ENCODE measurements at places on chromosomes 1 and 21. TPM values are rescaled to one million over a fixed set of nuclear protein-coding genes. Genes with fewer than 3 reads are reported as not detected.

DNA sequence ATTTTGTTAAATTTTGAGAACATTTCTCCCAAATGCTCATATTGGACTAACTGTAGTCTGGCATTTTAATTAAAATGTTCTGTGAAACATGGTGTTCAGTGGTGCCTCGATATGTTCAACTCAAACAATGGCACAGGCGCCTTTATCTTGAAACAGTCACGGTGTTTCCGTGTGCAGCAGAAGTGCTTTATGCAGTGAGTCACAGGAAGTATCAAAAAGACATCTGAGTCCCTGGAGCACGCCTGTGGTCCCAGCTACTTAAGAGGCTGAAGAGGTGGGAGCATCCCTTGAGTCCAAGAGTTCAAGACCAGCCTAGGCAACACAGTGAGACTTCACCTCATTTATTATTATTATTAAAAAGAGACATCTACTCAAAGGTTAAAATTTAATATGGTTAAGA is 52.2 kb downstream of the GREM2 start:
- DNase-seq = no peak

GRCh38 chr1:173099166-173099565 is 48.4 kb upstream of the TNFSF18 start:
- no peak for DNase-seq

VHLL gene
- not detected for total RNA-seq

DNA sequence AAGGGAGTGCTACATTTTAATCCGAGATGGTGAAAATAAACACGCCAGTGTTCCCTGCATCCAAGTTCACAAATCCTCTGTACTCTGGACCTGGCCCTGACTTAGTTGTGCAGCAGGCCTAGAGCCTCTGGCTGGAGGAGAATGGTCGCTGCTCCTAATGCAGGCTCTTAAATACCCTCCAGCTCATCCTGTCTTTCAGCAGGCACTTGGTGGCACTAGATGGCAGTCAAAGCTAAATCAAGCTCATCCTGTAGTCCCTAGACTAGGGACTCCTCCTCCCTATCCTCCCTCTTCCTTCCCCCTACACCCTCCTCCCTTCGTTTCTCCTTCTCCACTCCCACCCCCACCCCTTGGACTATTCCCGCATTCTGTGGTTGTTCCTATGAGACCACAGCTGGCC is 41.6 kb upstream of the MTR start:
- no peak for DNase-seq

DNA sequence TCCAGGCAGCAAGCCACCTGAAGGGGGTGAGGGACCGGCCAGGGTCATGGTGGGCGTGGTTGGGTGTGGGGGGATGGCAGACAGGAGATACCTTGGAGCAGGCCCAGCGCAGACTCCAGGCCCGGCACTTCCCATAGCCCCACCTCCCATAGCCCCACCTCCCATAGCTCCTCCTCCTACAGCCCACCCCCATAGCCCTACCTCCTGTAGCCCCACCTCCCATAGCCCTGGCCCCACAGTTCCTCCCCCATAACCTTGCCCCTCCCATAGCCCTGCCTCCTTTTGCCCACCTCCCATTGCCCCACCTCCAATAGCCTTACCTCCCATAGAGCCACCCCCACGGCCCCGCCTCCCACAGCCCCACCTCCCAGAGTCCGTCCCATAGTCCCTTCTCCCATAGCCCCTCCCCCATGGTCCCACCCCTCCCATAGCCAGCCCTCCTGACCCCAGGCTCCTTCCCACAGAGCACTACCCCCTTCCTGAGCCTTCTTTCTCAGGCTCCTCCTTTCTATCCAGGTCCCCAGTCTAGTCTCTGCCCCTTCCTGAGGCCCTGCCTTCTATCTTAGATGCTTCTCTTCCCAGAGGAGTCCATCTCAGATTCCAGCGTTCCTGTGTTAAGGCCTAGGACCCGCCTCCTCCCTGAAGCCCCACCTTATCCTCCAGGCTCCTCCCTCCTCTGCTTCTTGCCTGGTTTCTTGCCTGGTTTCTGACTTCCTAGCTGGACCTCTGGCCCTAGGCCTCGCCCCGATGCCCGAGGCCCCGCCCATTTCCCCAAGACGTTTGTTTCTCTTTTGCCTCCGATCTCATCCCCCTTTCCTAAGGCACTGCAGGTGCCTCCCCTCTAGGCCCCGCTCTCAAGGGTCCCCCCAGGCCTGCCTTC is 46.8 kb downstream of the PTPRU start:
- DNase-seq = no peak

DNA sequence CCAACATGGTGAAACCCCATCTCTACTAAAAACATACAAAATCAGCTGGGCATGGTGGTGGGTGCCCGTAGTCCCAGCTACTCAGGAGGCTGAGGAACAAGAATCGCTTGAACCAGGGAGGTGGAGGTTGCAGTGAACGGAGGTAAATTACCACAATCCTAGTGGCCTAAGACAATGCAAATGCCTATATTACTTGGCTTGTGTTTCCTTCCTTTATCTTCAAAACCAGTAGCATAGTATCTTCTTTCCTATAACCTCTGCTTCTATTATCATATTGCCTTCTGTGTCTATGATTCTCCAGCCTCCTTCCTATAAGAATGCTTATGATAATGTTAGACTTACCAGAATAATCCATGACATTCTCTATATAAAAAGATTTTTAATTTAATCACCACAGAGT is 156.2 kb upstream of the RGS18 start:
- no peak for DNase-seq

DNA sequence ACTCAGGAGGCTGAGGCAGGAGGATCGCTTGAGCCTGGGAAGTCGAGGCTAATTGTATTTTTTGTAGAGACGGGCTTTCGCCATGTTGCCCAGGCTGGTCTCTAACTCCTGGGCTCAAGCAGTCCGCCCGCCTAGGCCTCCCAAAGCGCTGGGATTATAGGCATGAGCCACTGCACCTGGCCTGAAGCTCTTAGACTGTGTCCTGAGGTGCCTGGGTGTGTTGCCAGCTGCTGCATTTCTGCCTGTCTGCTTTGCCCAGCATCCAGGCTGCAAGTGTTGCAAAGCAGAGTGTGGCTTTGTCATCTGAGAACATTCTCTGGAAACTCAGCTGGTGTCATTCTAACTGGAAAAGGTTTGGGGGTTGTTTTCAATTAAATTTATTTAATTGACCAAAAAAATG is 105.0 kb downstream of the HUNK start:
- no peak for DNase-seq

DNA sequence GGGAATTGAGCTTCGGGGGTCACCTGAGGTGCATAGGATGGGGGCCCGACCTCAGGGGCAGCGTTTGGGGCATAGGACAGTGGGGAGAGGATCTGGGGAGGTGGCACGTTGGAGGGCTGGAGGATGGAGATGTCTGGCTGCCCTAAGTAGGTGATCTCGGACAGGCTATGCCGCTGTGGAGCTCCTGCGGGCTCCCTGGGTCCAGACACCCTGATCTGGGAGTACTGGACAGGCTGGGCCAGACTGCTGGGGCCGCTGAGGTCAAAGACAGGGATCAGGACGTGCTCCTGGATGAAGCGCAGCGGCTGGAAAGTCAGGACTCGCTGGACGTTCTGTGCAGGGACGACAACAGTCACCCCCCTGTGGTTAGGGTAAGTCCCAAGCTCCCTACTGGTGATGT is 9.5 kb upstream of the MYOM3 start:
- DNase-seq = no peak

DNA sequence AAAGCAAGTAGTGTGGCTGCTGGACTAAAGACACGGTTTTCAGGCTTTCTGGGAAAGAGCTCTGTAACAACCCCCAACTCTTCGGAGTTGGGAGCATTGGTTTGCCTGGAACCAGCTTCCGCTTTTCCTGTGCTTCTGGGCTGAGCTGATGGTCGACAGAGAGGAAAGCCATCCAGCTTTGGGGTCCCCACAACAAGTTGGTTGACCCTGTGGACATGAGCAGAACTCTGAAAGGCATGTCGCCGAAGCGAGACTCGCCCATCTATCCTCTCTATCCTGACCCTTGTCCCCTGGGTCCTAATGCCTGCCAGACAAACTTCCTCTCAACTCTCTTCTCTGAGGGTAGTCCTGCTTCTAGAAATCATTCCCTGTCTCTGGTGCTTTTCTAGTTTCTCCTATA is 31.9 kb upstream of the FCGR2A start:
- no peak for DNase-seq

- DNase-seq = no peak
Measured at GRCh38 chr1:94130851-94131595, 10.1 kb upstream of the ABCA4 start.

DNA sequence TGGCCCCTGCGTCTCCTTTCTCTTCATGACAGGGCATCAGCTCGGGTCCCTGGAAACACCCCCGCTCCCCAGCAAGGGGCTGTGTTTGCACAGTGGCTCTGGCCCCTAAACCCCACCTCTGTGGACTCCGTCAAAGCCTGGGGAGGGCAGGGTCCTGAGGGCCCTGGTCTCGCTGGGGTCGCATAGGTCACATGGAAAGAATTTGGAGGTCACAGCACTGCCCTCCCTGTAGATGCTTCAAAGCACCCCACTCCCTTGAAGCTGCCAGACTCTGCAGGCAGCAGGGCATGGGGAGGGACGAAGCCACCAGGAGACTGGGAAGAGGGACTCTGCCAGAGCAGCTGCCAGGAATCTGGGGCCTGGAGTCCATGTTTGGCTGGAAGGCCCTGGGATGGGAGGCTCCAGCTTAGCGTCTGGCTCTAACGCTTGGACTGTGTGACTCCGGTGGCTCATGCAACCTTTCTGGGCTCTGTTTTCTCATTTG is 36.6 kb upstream of the ECE1 start:
- DNase-seq = no peak

DNA sequence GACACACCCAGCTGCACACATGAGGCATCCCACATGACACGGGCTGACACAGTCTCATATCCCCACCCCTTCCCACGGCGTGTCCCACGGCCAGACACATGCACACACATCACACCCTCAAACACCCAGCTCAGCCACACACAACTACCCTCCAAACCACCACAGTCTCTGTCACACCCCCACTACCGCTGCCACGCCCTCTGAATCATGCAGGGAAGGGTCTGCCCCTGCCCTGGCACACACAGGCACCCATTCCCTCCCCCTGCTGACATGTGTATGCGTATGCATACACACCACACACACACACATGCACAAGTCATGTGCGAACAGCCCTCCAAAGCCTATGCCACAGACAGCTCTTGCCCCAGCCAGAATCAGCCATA is 22.6 kb downstream of the PODN start:
- DNase-seq = no peak

IFFO2 gene
- 57.1 TPM for total RNA-seq

ADAM30 gene
- not detected for total RNA-seq

NKAIN1 gene
- not detected for total RNA-seq

- DNase-seq = no peak
Measured at GRCh38 chr1:246772686-246773085, 48.5 kb downstream of the SCCPDH start.

DNA sequence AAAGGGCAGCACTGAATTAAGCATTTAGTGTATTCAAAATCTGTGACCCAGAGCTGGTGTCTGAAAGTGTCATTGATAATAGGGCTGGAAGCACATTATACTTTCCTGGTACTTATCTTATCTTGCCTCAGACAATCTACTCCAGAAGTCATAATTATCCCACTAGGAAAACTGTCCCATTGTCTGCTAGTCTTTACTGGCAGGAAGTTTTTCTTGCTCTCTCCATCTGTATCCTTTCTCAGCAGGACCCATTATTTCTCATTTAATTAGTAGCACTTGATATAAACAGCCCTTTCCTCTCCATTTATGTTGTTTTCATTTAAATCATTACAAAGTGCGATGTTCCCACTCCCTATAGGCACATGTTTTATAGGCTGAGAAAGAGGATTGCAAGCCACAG is 36.5 kb upstream of the BARHL2 start:
- DNase-seq = no peak

- no peak for DNase-seq
Measured at GRCh38 chr1:212555426-212555825, 53.1 kb upstream of the ATF3 start.

GRCh38 chr1:37723390-37724078 is 31.2 kb downstream of the CDCA8 start:
- DNase-seq = no peak

DNA sequence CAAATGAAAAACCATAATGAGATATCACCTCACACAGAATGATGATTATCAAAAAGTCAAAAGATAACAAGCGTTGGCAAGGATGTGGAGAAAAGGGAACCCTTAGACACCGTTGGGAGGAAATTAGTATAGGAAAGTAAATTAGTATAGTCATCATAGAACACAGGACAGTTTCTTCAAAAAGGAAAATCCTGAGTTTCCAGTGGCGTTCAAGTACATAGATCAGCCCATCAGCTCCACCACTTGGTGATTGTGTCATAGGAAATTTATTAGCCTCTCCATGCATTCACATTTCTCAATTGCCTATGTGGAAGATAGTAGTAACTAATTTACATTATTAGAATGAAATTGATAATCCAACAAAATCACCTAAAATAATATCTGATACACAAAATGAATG is 20.8 kb upstream of the GBP2 start:
- DNase-seq = no peak

- no peak for DNase-seq
Measured at GRCh38 chr1:84299536-84300170, 1.9 kb upstream of the SAMD13 start.

DNA sequence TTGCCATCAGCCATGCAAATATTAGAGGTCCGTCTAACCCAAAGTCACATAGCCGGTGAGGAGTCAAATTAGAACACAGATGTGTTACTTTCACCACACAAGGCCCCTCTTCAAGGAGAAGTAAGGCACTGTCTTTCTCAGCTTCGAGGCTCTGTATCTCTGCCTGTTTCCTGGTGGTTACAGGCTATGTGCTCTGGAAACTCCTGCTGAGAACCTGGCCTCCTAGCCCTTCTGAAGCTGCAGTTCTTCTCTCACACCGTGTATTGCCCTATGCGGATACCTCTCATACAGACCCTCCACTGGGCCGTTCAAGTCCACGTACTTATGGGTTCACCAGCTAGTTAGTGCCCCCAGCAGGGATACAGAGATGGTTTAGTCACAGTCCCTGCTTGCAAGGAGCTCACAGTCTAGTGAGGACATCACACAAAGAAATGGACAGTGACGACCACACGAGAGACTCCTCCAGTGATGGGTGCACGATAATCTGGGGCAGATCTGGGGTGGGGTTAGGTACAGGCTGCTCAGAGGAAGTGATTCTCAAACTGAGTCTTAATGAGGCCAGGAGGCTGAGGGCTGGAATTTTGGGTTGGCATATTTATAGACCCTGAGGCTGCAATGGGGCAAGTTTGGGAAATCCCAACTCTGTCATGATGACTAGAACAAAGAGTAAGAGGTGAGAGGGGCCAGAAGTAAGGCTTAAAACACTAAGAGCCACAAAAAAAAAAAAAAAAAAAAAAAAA is 22.8 kb upstream of the ELOA start:
- DNase-seq = no peak

HOOK1 gene
- total RNA-seq = 25.7 TPM

CLDN19 gene
- not detected for total RNA-seq

HSD11B1 gene
- total RNA-seq = not detected

TMEM54 gene
- not detected for total RNA-seq

GRCh38 chr1:6811583-6811982 is 26.3 kb downstream of the CAMTA1 start:
- DNase-seq = no peak
